Transverse colon (tissue), 4 donors: ENCODE measurements at places on chromosomes 1 and 21. TPM values are rescaled to one million over a fixed set of nuclear protein-coding genes. Genes with fewer than 3 reads are reported as not detected.
A peak's percentile ranks its signal among the peaks of the same experiment; 100 is the strongest.

GRCh38 chr1:224433041-224433691 lies 1.4 kb downstream of the WDR26 start:
- H3K27me3 ChIP-seq = no peaks in the 10 kb centered on the region
- peak overlapping the region; percentile 84 for H3K4me3 ChIP-seq
- DNase-seq = peak; percentile 20
- peak overlapping the region; percentile 97 for H3K27ac ChIP-seq

GRCh38 chr1:33762962-33763361 lies 100.9 kb upstream of the HMGB4 start:
- H3K27ac ChIP-seq = no peak overlapping the region
- H3K4me1 ChIP-seq = no peaks in the 10 kb centered on the region
- no peaks in the 10 kb centered on the region for H3K36me3 ChIP-seq
- H3K4me3 ChIP-seq = no peak overlapping the region

GRCh38 chr1:242813490-242814091 lies 289.1 kb upstream of the PLD5 start:
- no peak overlapping the region for H3K4me3 ChIP-seq
- H3K4me1 ChIP-seq = no peaks in the 10 kb centered on the region
- no peak overlapping the region for H3K27ac ChIP-seq
- no peaks in the 10 kb centered on the region for H3K36me3 ChIP-seq
- no peaks in the 10 kb centered on the region for H3K27me3 ChIP-seq

GRCh38 chr1:154758346-154758745 lies 111.7 kb downstream of the KCNN3 start:
- H3K4me3 ChIP-seq = no peak overlapping the region
- H3K27ac ChIP-seq = no peak overlapping the region
- no peak for DNase-seq
- no peaks in the 10 kb centered on the region for H3K36me3 ChIP-seq

The ASAP3 gene
- 38.2 TPM for total RNA-seq

The C1orf210 gene
- 51.8 TPM for total RNA-seq
